ENCODE measurements at places on chromosomes 6 and 20. TPM values are rescaled to one million over a fixed set of nuclear protein-coding genes. Genes with fewer than 3 reads are reported as not detected.

Gene BTN1A1
- 0.32 TPM for total RNA-seq

Gene SLC29A1
- 67.6 TPM for total RNA-seq

Gene ZNF311
- total RNA-seq, result not detected

Gene ATP9A
- 16.8 TPM for total RNA-seq

Gene DEFB124
- not detected for total RNA-seq

Gene ENPP5
- 4.5 TPM for total RNA-seq

Gene UTRN
- total RNA-seq, result 28.4 TPM

- H3K36me3 ChIP-seq, result no peaks in the 10 kb centered on the region
- no peak overlapping the region for H3K4me3 ChIP-seq
- no peak overlapping the region for H3K27ac ChIP-seq
- H3K4me1 ChIP-seq, result no peaks in the 10 kb centered on the region
These were observed 100.8 kb downstream of the MOXD1 start for GRCh38 chr6:132300323-132300949.

DNA sequence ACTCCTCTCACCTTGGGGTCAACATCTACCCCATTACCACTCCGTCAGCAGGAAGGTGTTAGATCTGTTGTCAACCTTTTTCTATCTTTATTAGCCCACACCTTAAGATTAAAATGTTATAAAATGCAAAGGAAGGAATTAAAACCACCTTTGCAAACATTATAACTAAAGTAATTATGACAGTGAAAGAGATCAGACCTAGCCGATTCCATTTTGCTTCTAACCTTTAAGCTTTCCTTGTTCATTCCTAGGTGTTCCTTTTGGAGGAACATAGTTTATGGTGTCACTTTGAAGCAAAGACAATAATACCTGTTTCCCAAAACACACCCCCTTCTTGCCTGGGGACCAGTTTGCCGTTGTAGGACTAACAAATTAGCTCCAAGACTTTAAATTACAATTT lies 1223.0 kb upstream of the ADGRB3 start:
- H3K4me1 ChIP-seq, result no peaks in the 10 kb centered on the region
- H3K4me3 ChIP-seq, result no peak overlapping the region
- no peaks in the 10 kb centered on the region for H3K27me3 ChIP-seq
- DNase-seq, result no peak
- H3K27ac ChIP-seq, result no peak overlapping the region

GRCh38 chr6:45590226-45590625 lies 212.5 kb upstream of the SUPT3H start:
- H3K4me1 ChIP-seq, result peaks cover 25% of the 10 kb centered on the region
- no peaks in the 10 kb centered on the region for H3K36me3 ChIP-seq
- no peak overlapping the region for H3K4me3 ChIP-seq
- DNase-seq, result no peak

DNA sequence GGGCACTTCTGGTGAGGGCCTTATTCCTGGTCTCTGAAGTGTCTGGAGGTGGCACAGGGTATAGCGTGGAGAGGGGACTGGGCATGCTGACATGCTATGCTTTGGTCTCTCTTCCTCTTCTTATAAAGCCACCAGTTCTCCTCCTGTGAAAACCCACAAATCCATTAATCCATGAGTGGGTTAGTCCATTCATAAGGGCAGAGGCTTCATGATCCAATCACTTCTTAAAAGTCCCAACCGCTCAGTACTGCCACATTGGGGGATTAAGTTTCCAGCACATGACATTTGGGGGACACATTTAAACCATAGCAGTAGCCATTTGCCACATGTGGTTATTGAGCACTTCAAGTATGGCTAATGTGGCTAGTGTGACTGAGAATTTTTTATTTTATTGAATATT lies 3.8 kb upstream of the TRIB3 start:
- H3K27me3 ChIP-seq, result no peaks in the 10 kb centered on the region
- H3K4me1 ChIP-seq, result peaks cover 44% of the 10 kb centered on the region
- no peaks in the 10 kb centered on the region for H3K36me3 ChIP-seq
- H3K27ac ChIP-seq, result no peak overlapping the region

DNA sequence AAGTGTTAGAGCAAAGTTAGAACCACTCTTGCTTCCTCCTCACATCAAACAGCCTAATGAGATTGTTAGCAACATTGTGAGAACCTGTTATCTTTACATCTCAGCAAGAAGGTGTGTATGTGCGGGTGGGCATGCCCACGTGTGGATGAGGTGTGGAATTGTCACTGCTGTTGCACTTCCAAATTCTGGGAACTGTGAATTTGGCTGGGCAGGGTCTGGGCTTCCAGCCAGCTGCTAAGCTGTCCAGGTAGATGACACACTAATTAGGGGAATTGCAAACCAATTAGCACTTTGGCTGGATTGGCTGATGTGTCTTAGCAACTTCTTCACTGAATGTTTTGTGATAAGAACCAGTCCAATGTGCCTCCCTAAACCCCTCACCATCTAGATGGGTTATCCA lies 848.2 kb downstream of the DHX35 start:
- no peak for DNase-seq
- H3K4me3 ChIP-seq, result no peak overlapping the region
- H3K27ac ChIP-seq, result no peak overlapping the region
- H3K4me1 ChIP-seq, result no peaks in the 10 kb centered on the region

DNA sequence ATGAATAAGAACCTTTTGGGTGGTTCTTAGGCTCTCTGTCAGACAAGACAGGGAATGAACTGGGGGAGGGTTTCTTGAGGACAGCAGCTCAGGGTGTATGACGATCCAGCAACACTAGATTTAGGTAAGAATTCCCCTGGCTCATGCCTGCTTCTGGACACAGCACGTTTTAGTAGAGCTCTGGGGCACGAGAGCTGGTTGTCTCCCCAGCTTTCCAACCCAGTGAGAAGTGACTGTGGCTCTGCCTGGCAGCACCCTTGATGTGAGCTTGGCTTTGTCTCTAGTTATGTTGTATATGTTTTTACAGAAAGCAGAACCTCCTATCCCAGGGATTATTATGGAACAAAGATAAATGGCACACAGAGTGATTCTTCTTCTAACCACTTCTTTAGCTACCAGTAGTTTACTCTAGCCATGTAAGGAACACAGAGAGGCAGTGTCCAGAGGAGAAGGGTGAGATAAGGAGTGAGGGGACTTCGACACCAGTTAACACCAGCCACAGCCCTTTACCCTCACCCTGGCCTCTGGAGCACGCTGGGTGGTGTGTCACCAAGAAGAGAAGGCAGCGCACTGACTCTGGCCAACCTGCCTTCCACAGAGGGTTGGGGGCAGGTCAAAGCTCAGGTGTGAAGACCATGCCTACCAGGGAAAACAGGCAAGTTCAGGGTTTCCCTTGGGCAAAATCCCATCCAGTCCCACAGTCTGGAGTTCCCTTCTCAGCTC lies 3.9 kb downstream of the APOBEC2 start:
- H3K4me3 ChIP-seq, result no peak overlapping the region
- DNase-seq, result no peak
- H3K36me3 ChIP-seq, result no peaks in the 10 kb centered on the region
- no peak overlapping the region for H3K27ac ChIP-seq
- H3K4me1 ChIP-seq, result no peaks in the 10 kb centered on the region

DNA sequence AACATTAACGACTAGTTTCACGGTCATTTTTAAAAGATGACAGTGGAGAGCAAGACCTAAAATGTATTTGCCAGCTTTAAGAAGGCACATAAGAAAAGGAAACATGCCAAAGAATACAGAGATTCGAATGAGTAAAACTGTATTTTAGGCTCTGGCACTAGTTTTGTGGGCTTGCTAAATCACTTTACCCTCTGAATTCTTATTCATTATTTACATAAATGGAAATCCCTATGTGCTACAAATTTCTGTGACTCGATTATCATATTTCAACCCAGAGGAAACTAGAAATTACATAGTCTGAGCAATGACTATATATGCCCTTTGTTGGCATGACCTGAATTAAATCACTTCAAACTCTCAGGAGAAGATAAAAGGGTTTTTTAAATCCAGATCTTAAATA lies 441.7 kb upstream of the RNF217 start:
- H3K36me3 ChIP-seq, result no peaks in the 10 kb centered on the region
- H3K4me1 ChIP-seq, result no peaks in the 10 kb centered on the region
- H3K27me3 ChIP-seq, result no peaks in the 10 kb centered on the region
- DNase-seq, result no peak
- no peak overlapping the region for H3K27ac ChIP-seq
- H3K4me3 ChIP-seq, result no peak overlapping the region

- no peak overlapping the region for H3K4me3 ChIP-seq
- H3K4me1 ChIP-seq, result peaks cover 3% of the 10 kb centered on the region
- no peaks in the 10 kb centered on the region for H3K27me3 ChIP-seq
- no peak overlapping the region for H3K27ac ChIP-seq
These were observed 170.2 kb upstream of the ZNF217 start for GRCh38 chr20:53763707-53764414.

- DNase-seq, result no peak
- H3K36me3 ChIP-seq, result no peaks in the 10 kb centered on the region
- no peak overlapping the region for H3K27ac ChIP-seq
- no peak overlapping the region for H3K4me3 ChIP-seq
- no peaks in the 10 kb centered on the region for H3K27me3 ChIP-seq
- H3K4me1 ChIP-seq, result no peaks in the 10 kb centered on the region
These were observed 524.2 kb downstream of the CDH26 start for GRCh38 chr20:60482221-60483008.

DNA sequence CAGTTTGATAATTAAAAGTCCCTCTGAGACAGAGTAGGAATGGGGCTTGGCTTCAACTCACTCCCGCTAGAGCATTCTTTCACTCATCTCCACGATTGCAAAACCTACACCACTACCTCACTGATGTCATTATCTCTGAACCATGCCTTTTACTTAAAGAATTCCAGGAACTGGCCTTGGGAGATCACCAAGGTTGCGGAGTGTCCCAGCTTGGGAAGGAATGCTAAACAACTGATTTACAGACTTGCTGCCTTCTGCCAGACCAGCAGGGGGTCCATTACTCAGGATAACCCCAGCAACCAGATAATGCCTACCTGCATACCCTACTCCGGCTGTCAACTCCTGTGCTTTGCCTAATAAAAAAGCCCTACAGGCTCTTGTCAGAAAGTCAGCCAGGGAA lies 102.2 kb upstream of the RALGAPA2 start:
- peaks cover 6% of the 10 kb centered on the region for H3K27me3 ChIP-seq
- no peak overlapping the region for H3K27ac ChIP-seq
- H3K4me1 ChIP-seq, result no peaks in the 10 kb centered on the region

DNA sequence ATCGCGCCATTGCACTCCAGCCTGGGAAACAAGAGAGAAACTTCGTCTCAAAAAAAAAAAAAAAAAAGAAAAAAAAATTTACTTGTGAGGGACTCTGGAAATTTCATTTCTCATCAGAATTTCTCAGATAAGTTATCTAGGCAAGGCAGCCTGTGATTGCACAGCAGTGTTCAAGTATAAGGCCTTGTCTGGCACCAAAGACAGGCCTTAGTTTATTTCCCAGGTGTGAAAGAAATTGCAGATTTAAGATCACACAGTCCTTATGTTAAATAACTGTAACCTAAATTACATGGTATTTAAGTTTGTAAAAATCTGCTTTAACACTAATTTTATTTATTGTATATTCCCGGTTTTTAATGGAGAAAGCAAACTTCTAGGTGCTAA lies 34.8 kb downstream of the HFE start:
- DNase-seq, result no peak
- peaks cover 47% of the 10 kb centered on the region for H3K4me1 ChIP-seq
- peak overlapping the region; percentile 70 for H3K4me3 ChIP-seq
- H3K27me3 ChIP-seq, result no peaks in the 10 kb centered on the region
- peak overlapping the region; percentile 99 for H3K27ac ChIP-seq
- no peaks in the 10 kb centered on the region for H3K36me3 ChIP-seq

GRCh38 chr6:401994-402640 lies 10.6 kb downstream of the IRF4 start:
- DNase-seq, result no peak
- no peak overlapping the region for H3K4me3 ChIP-seq
- H3K27ac ChIP-seq, result no peak overlapping the region
- no peaks in the 10 kb centered on the region for H3K4me1 ChIP-seq

- DNase-seq, result no peak
- H3K4me3 ChIP-seq, result no peak overlapping the region
- H3K27ac ChIP-seq, result no peak overlapping the region
- H3K36me3 ChIP-seq, result no peaks in the 10 kb centered on the region
- peaks cover 10% of the 10 kb centered on the region for H3K4me1 ChIP-seq
These were observed 103.6 kb downstream of the MAP3K7 start for GRCh38 chr6:90483116-90483839.

DNA sequence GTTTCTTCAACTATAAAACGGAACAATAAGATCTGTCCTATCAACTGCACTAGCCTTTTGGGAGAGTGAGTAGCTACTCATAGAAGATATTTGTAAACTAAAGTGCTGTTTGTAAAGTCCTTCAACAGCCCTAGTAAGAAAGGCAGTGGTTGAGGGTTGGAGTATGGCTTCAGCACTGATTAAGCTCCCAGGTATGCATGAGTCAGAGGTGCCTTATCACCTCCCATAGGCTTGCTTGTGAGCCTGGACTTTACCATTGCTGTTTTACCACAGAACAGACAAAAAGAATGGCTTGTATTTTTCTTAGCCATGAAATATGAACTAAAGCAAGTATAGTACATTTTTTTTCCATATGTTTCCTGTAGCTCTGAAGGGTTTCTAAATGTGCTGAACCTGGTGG lies 44.1 kb downstream of the SAMD3 start:
- H3K27ac ChIP-seq, result no peak overlapping the region
- H3K4me1 ChIP-seq, result peaks cover 11% of the 10 kb centered on the region
- no peaks in the 10 kb centered on the region for H3K27me3 ChIP-seq
- H3K36me3 ChIP-seq, result no peaks in the 10 kb centered on the region
- DNase-seq, result peak; percentile 68

DNA sequence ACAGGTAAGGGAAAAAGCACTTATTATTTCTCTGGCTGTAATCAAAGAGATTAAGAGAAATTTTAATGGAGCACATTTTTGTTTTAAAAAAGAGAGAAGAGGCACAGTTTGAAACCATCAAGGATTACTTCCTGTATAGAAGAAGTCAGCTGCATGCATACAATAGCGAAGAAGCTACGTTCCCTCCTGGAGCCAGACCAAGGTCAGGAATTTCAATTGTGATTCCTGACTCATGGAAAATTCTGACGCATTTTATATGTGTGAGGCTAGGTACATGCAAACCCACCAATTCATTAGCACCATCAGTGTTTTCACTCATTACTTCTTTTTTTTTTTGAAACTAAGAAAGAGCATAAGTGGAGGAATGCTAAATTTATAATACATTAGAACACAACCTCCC lies 232.7 kb upstream of the SGK1 start:
- no peaks in the 10 kb centered on the region for H3K27me3 ChIP-seq
- H3K4me3 ChIP-seq, result no peak overlapping the region
- H3K36me3 ChIP-seq, result no peaks in the 10 kb centered on the region
- no peak overlapping the region for H3K27ac ChIP-seq

Data from HCT116 (cell line).